C1 segment of cervical spinal cord (tissue), 14 donors: ENCODE measurements at places on chromosomes 4 and X.

GRCh38 chrX:14528629-14529289, 577 bp upstream of the GLRA2 start:
- peak; percentile 8 for DNase-seq

GRCh38 chrX:47623540-47624027, 3.9 kb upstream of the SYN1 start:
- peak; percentile 32 for DNase-seq

DNA sequence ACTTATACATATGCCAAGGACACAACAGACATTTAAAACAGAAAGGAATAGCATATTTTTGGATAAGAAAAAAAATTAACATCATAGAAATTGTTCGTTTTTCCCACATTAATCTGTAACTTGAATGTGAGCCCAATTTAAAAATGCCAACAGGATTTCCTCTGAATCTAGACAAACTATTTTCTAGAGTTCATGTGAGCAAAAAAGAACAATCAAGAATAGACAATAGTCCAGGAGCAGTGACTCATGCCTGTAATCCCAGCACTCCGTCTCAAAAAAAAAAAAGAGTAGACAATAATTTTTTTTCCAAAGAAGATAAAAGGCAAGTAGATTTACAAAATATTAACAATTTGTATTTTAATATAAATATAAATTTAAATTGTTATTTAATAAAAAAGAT, 73.7 kb upstream of the DUSP21 start:
- DNase-seq, result no peak

- DNase-seq, result no peak
Observed at GRCh38 chr4:76182463-76182862, 31.2 kb downstream of the SCARB2 start.

- no peak for DNase-seq
Observed at GRCh38 chr4:25677943-25678342, 22.3 kb downstream of the SLC34A2 start.

- DNase-seq, result no peak
Observed at GRCh38 chrX:120839491-120839890, 36.2 kb downstream of the CT47B1 start.

DNA sequence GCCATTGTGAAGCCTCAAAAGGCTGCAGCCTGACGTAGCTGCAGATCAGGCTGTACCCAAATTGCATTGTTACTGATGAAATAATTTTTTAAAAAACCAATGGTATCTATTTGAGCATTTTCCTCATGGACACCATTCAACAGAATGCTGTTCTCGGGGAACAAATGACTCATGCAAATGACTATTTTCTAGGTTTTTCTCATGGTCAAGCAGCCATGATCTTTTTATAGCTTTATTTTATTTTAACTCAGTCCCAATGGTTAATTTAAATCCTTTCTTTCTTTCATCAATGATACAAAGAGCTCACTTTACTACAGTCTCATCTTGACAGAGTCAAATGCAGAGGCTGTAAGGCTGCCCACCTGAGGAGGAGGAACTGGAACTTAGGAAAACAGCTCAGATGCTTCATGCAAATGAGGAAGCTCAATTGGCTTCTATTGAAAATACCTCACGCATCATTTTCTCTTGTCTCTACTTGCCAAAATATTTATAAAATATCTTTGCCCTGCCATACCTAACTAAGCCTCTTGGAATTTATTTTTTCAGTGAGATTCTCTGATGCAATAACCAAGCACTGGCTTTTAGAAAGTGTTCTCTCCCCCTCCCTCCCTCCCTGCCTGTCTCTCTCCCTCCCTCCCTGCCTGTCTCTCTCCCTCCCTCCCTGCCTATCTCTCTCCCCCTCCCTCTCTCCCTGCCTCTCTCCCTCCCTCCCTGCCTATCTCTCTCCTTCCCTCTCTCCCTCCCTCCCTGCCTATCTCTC, 81.0 kb downstream of the SORBS2 start:
- no peak for DNase-seq

DNA sequence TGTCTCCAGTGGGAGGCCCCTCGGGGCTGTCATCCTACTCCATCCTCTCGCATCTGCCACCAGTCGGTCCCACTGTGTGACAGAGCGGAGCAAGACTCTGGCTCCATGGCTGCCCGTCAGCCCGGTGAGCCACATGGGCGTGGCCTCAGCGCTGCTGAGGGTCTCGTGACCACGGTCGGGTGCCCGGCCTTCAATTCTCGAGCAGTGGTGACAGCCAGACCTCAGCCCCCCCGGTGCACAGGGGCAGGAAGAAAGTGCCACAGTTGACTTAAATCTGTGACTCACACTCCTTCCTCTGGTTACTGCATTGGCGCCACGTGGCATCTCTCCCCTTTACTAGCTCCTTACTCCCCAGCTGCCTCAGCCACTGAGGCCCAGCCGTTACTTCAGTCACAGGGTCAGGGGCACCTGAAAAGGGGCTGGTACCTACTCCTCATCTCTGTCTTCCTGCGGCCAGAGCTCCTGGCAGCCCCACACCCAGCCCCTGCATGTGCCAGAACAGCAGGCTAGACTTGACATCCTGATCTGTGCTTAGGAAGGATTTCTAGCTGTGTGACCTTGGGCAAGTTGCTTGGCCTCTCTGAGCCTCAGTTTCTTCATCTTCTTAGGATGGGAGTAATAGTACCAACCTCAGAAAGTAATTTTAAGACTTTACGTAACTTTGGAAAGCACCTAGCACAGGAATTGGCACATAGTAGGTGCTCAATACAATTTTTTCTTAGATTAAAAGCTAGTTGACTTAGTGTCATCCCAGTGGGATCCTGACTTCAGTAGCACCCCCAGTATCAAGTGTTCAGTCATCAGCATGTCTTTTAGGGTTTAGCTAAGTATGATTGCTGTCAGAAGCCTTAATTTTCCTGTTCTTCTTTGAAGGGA, 66.1 kb downstream of the TNIP2 start:
- DNase-seq, result no peak

DNA sequence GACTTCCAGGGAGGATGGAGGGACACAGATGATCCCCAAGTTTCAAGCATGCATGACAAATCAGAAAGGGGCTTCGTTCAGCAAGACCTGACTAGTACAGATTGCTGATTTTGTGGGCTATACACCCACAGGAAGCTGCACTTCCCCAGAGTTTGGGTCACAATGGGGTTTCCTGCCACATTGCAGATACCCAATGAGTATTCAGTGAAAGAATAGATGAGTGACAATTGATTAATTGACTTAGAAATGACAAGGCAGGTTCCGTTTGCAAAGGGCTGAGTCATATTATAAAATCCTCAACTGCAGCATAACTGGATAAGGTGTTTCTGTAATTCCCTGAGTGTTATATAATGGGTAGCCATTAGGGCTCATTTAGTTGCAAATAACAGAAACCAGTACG, 146.6 kb upstream of the TBL1X start:
- no peak for DNase-seq

DNA sequence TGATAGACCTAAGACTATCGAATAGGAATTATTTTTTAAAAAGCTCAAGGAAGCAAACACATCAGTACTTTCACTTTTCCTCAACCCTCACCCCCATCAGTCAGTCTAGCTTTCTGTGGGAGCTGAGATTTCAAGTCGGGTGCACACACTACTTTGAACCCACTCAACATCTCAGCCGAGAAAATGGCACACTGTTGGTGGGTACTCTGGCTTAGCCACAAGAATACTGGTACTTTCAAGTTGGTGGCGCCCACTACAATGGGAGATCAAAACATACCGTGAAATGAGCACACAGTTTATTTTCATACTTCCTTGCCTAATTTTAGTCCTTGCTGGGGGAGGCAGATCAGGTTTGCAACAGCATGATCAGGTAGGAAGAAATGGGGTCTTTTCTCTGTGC, 10.2 kb downstream of the CD40LG start:
- DNase-seq, result no peak

- DNase-seq, result no peak
Observed at GRCh38 chrX:54937416-54937815, 16.8 kb downstream of the TRO start.

GRCh38 chr4:106898621-106899230, 137.4 kb downstream of the DKK2 start:
- DNase-seq, result no peak

DNA sequence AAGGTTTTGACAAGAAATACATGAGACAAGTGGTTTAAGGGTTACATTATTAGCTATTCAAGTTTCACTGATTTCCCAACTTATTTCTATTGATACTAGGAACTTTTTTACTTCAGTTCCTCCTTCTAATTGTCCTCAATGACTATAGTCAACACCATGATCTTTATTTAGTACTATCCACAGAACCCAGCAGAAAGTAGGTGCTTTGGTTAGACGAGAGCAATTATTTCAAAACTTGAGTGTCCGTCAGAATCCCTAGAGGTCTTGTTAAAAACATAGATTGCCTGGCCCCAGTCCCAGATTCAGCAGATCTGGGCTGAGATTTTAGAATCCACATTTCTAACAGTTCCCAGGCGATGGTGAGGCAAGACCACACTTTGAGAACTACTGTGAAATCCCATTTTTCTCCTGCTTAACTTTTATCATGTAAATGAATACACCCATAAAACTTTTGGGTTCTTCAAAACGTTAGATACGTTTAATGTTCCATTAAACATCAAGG, 17.9 kb downstream of the EXOC1 start:
- no peak for DNase-seq

DNA sequence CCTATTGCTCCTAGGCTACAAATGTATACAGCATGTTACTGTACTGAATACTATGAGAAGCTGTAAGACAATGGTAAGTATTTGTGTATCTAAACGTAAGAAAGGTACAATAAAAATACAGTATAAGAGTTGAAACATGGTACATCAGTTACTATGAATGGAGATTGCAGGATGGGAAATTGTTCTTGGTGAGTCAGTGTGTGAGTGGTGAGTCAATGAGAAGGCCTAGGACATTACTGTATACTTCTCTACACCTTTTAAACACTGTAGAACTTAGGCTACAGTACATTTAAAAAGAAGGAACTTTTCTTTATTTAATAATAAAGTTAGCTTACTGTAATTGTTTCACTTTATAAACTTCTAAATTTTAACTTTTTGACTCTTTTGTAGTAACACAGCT, 2603.2 kb downstream of the PCDH7 start:
- DNase-seq, result no peak

DNA sequence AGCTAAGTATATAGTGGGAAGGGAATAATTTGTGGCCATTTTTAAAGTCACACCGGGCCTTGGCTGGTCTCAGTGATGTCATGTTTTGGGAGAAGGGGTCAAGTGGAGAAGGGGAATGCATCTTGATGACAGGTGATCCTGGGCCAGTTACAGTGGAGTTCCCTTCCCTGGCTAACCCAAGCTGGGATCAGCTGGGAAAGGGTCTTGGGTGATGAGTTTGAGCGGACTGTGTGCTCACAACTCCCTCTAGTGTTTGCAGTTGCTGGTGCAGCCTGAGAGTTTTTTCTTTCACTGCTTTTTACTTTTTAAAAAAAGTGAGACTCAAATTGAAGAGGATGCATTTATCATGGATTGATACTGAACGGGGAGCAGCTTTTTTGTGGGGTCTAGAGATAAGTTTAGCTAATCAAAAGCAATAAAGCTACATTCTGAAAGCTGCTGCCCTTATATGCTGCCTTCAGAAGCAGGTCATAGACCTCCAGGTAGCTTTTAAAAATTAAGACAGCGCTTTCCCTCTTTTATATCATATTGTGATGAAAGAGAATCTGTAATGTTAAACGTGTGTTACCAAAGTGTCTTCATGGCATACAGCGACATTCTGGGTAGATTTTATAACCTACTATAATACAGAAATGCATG, 164.7 kb downstream of the DCLK2 start:
- DNase-seq, result no peak

DNA sequence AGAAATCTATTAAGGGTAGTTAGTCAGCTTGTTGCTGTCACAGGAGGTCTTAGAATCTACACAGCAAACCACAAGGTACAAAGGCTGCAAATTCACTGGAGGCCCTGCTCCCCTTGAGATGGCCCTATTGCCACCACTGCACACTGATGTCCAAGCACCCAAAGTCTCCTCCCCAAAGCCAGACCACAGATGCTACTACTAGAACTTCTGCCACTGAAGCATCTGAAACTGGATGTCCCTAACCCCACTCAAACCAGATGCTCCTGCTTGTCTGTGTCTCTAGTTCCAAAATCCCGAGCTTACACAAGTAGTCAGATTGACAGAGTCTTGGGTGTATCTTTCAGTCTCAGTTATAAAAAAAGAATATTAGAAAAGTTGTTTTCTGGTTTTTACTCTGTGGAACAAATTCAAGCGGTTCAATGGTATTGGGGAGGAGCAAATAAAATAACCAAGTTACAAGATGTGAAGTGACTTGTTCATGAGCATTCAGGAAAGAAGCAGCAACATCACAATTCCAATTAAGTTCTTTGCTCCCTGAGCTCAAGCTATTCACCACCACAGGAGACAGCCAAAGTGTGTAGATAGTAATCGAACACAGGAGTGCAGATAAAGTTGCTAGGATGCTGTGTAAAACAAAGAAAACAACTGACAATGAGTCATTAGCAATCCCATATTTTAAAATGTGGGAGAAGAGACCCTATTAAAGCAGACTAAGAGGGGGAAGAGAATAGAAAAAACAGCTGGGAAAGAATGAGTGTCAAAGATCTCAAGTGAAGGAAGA, 352.3 kb downstream of the PDGFC start:
- DNase-seq, result no peak

GRCh38 chr4:152072906-152073305, 312.1 kb upstream of the GATB start:
- DNase-seq, result no peak

DNA sequence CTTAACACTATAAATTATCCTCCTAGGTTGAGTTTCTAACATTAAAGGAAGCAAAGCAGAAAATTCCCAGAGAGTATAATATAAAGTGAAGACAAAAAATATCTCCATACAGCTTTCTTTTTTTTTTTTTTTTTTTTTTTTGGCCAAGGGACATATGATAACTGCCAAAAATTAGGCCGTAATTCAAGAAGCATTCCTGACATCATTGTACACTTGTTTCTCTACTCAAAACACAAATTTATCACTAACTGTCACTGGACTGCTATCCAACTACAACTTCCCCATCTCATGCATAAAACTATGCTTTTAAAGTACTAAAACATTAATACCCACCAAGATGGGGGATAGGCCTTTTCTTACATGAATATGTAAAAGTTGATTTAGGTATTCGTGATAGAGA, 77.2 kb downstream of the DCHS2 start:
- no peak for DNase-seq

DNA sequence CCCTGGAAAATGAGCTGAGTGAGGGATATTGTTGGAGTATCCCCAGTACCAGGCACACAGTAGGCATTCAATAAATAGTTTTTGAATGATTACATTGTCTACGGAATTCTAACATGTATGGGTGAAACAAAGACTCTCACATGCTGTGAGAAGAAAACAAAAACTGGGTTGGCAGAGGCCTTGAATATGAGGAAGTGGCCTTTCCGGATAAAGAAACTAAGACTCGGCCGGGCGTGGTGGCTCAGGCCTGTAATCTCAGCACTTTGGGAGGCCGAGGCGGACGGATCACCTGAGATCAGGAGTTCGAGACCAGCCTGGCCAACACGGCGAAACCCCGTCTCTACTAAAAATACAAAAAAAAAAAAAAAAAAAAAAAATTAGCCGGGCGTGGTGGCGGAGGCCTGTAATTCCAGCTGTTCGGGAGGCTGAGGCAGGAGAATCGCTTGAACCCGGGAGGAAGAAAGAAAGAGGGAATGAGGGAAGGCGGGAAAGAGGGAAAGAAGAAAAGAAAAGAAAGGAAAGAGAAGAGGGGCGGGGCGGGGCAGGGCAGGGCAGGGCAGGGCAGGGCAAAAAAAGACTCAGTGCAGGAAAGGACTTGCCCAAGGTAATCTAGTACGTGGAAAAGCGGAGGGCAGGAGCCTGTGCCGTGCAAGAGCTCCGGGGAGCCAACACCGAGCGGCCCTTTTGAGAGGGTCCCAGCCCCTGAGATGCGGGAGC, 689 bp upstream of the TMA16 start:
- DNase-seq, result no peak
